HS-27A (cell line): ENCODE measurements at places on chromosomes 11 and 22.

DNA sequence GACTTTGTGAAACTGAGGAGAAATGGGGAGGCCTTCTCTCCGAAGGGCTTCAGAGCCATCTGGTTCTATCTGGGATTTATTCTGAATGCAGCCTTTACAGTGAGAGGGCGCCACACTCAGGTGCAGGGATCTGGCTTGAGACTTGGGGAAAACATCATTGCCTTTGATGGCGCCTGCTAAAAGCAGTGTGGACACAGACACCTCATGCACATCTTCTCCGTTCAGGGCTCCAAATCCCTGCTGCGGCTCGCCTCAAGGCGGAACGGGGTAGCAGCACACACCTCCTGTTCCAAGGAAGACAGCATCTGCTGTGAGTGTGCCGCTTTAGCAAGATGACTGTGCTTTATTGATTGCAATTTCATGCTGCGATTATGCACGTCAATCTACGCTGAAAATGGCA lies 37.1 kb upstream of the OLFML1 start:
- no peak for DNase-seq

GRCh38 chr11:77215106-77215505 lies 86.4 kb downstream of the GDPD4 start:
- no peak for DNase-seq

DNA sequence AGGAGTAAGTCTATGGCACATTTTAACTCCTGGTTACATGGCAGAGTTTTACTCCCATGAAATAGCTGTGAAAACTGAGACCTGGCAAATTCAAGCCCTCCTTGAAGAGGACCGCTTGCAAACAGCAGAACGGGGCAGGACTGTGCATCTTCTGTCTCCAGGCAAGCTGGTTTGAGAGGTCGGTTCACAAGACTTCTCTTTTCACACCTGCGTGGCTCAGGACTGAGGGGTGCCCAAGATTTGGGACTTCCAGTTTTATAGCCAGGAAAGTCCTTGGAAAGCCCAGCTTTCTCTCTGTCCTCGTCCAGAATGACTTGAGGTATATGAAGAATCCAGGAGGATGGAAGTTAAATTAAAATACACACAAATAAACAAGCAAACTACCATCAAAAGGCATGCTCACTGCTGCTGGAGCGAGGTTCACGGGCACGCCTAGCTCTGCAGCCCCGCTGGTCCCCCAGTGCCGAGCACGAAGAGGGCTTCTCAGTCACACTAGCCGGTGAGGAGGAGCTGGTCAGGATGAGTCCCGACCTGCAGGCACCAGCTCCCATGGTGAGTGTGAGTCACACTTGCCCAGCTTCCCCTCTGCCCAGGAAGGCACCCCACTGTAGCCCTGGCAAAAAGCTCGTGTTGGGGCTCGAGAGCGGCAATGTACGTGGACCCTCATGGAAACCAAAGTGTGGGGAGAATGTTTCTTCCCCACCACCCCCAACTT lies 1382.4 kb downstream of the BRD1 start:
- no peak for DNase-seq

DNA sequence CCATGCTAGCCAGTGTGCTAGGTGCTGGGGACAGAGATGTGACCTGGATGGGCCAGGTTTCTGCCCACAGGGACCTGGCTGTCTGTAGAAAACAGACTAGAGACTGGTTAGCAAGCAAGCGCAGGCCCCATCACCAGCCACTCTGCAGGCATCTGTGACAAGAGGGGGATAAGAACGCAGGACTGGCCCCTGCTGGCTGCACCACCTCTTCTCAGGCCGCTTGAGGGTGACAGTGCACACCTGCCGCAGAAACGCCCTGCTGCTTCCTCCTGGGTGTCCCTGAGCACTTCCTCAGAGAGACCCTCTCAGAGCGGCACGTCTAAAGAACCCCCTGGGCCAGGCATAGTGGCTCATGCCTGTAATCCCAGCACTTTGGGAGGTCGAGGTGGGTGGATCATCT lies 5.9 kb upstream of the PICK1 start:
- no peak for DNase-seq

DNA sequence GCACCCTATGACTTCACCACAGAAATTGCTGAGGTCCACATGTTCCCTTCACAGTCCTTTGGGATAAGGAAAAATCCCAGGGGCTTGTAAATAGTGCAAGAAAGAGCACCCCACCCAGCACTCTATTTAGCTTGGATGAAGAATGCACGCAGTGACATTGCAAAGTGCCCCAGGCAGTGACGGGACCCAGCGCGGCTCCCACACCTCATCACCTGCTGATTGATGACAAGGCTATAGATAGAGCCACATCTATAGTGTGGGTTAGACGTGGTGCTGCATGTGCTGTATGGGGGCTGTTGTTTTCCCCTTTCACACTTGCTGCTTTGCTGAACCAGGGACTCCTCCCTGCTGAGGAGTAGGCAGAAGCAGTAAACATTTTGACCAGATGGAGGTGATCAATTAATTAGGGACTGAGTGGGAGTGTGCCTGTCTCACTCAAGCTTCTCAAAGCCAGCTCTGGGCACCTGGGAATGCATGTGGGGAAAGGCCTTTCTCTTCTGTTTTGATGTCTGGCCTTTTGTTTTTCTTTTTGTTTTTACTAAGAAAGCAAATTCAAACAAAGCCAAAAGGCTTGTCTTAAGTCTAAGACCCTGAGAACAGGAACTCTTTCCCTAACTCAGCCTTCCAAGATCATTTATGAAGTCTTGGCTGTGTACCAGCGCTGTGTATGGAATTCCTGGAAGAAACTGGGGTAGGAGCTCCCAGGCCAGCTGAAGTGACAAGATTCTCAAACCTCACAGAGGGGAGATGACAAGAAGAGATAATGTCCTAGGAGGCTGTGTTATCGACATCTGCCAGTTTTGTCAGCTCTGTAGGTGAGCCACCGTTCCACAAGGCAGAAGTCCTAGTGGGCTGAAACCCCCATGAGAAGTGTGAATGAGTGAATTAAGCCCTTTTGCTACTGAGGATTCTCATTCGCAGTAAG lies 219.7 kb downstream of the BARX2 start:
- no peak for DNase-seq

GRCh38 chr11:88301488-88302140 lies 35.9 kb downstream of the CTSC start:
- no peak for DNase-seq

GRCh38 chr11:99739464-99740089 lies 718.8 kb downstream of the CNTN5 start:
- DNase-seq: peak; percentile 8

GRCh38 chr11:17792161-17792560 lies 57.6 kb downstream of the KCNC1 start:
- no peak for DNase-seq

- no peak for DNase-seq
Measured at GRCh38 chr11:22157531-22157930, 35.4 kb upstream of the ANO5 start.

DNA sequence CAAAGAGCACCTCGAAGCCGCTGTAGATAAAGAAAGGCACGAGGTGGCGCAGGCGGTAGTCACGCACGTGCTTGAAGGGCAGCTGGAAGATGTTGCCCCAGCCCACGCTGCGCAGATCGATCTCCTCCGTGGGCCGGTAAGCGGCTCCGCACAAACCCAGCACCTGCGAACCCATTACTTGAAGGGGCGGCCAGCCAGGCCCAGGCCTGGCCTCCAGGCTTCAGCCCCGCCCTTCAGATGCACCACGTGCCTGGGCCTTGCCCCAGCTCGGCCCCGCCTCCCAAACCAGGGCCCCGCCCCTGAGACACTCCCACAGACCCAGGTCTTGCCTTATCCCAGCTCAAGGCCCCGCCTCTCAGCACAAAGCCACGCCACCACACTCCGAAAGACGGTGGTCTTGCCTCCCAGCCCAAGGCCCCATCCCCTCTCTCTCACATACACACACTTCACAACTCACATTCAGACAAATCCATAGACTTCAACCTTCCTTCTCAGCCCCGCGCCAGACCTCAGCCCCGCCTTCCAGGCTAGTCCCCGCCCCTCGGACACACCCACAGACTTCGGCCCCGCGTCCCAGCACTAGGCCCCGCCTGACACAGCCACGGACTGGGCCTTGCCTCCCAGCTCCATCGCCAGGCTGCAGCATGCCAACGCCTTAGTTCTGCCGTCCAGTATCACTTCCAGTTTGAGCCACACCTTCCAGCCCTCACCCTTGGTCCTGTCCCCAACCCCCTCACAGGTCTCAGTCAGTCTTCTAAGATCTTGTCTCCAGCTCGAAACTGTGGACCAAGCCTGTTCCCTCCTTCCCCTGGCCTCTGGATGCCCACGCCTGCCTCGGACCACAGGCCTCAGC lies 7.0 kb downstream of the UNC93B1 start:
- DNase-seq: no peak

- DNase-seq: no peak
Measured at GRCh38 chr11:5224538-5225479, 2.1 kb downstream of the HBB start.

DNA sequence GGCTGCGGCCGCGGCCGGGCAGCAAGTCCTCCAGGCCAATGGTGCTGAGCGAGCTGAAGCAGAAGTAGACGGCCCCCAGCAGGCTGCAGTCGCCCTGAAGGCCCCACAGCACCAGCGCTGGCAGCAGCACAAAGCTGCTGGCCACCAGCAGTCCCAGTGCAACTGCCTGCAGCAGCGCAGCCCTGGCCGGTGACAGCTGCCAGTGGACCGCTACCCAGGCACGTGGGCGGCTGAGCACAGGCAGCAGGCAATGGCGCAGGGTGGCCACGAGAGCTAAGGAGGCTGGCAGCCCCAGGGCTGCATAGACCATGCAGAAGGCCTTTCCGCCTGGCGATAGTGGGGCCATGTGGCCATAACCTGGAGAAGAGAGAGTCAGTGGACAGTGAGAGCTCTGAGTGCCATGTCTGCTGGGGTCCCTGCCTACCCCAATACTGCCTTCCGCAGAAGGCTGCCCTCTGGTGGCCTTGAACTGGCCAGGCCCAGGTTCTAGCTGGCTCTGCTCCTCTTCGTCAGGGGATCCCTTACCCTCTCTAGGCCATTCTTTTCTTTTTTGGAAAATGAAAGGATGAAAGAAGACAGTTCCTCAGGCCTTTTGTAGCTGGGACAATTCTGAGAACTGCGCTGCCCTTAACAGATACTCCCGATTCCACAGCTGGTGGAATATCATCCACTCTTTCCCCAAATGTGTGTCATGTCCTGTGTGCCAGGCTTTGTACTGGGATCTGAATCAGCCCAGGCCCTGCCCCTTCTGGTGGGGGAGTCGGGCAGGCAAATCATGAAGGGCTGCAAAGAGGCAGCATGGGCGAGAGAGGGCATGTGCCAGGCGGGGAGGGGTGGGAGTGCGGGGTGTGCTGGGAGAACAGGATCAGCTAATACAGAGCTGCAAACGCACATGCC lies 1.8 kb downstream of the KCNK7 start:
- no peak for DNase-seq

DNA sequence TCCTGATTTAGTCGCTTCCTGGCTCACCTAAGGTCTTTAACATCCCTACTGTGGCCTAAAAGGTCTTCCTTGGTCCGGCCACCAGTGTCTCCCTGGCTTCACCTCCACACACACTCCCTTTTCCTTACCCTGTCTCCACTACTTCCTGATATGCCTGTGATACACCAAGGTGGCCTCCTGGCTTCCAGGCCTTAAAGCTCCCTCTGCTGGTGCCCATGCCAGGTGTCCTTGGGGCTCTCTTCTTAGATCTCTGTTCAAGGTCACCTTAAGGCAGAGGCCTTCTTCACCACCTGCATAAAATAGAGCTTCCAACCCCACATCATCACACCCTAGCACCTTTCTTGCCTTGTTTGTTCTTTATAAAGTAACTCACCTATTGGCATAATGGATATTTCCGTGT lies 787.7 kb downstream of the NTM start:
- no peak for DNase-seq

DNA sequence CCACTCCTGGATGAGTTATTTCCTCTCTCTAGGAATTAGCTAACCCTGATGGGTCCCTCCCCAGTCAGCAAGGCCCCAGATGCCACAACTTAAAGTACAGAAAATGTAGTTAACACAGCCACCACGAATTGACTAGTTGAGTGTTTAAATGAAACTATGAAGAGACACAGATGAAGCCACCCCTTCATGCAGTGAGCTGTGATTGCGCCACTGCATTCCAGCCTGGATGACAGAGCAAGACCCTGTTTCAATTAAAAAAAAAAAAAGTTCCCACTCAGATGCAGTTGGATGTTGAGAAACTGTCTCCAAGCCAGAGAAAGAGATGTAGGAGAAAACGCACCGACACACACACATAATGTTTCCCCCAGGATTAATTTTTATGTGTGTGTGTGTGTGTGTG lies 53.3 kb downstream of the SCN3B start:
- no peak for DNase-seq

DNA sequence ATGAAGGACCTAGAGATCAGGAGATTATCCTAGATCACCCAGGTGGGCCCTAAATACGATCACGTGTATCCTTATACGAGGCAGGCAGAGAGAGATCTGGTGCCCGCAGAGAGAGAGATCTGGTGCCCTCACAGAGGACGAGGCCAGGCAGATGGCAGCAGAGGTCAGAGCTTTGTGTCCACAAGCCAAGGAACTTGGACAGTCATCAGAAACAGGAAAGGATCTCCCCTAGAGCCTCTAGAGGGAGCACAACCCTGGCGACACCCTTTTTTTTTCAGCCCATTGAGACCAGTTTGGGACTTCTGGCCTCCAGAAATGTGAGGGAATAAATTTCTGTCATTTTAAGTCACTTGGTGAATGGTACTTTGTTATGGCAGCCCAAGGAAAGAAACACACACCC lies 25.5 kb upstream of the TIMP3 start:
- no peak for DNase-seq

DNA sequence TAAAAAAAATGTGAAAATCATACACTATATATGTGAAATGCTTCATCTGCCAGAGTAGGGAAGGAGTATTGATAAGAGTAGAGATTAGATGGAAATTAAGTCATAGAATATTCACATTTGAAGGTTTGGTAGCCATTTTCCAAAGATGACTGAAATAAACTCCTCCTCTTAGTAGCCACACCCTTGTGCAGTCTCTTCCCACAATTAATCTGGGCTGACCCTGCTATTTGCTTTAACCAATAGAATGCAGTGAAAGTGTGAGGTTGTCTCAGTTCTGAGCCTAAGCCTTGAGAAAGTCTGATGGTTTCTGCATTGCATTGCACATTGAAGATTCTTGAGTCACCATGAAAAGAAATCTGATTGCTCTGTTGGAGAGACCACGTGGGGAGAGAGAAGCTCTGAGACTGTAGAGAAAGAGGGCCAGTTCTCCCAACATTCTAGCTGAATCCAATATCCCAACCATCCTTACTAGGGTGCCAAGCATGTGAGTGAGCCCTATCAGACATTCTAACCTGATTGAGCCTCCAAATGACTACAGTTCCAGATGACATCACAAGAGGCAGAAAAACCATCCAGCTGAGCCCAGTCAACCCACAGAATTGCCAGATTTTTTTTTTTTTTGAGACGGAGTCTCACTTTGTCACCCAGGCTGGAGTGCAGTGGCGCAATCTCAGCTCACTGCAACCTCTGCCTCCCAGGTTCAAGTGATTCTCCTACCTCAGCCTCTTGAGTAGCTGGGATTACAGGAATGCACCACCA lies 29.4 kb upstream of the CAPRIN1 start:
- DNase-seq: no peak

DNA sequence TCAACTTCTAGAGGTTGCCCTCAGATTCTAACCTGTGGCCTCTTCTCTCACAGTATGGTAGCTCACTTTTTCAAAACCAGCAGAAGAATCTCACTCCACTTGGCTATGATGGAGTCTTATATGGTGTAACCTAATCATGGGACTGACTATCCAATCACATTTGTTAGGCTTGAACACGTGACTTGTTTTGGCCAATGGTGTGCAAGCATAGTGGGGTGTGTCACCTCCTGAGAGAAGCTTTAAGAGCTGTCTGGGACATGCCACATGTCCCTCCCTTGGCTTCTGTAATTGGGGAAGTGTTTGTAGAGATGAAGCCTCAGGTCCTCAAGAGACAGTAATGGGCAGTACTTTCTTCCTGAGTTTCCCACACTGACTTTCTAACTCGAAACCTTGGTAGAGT lies 12.8 kb upstream of the SMIM38 start:
- no peak for DNase-seq

GRCh38 chr11:132072044-132072857 lies 701.8 kb downstream of the NTM start:
- DNase-seq: peak; percentile 94
